ENCODE measurements at places on chromosomes 3 and 15. TPM values are rescaled to one million over a fixed set of nuclear protein-coding genes. Genes with fewer than 3 reads are reported as not detected.

- no peaks in the 10 kb centered on the region for H3K4me1 ChIP-seq
- no peaks in the 10 kb centered on the region for H3K27me3 ChIP-seq
- no peak for DNase-seq
- H3K36me3 ChIP-seq: no peaks in the 10 kb centered on the region
Observed at GRCh38 chr3:20646425-20646824, 460.4 kb upstream of the SGO1 start.

GRCh38 chr15:91845720-91846119, 7.8 kb upstream of the SLCO3A1 start:
- no peaks in the 10 kb centered on the region for H3K27me3 ChIP-seq
- H3K27ac ChIP-seq: no peak overlapping the region
- no peak for DNase-seq
- H3K4me1 ChIP-seq: no peaks in the 10 kb centered on the region

GRCh38 chr3:38620236-38620635, 29.3 kb downstream of the SCN5A start:
- H3K27ac ChIP-seq: no peak overlapping the region
- H3K4me1 ChIP-seq: no peaks in the 10 kb centered on the region
- no peak overlapping the region for H3K4me3 ChIP-seq
- DNase-seq: no peak
- peaks cover 1% of the 10 kb centered on the region for H3K27me3 ChIP-seq

UMPS gene
- 48.8 TPM for total RNA-seq
